ENCODE measurements at places on chromosomes 2 and 18.

DNA sequence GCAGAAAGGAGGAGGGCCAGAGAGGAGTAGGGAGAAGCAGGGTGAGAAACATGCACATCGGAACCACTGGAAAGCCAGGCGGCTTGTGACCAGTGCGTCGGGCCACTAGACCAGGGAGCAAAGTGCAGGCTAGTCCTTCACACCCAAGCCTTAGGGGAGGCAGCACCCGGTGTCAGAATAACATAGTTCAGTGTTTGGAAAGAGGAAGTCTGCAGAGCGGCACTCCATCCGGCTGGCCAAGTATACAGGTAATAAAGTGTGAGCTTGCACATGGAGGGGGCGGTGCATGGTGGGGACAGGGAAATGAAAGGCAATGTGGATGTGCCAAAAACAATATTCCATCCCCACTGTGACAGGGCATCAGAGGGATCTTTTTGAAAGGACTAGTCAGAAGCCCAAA, 69.7 kb downstream of the ZNF521 start:
- no peak for DNase-seq

DNA sequence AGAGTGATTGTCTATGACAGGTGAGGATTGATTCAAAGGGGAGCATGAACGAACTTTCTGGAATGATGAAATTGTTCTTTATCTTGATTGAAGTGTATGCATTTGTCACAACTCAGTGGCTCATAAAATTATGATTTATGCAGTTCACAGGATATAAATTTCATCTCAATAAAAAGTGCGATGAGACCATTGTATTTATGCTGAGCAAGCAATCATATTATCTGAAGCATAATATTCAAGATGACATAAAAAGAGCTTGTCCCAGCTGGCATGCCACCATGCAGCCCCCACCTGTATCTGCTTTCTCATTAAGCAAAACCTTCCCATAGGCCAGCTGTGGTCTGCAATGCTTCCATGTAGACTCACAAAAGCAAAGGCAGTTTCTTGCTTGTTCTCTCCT, 49.6 kb upstream of the TEX51 start:
- no peak for DNase-seq

GRCh38 chr2:48600917-48601316, 16.7 kb upstream of the GTF2A1L start:
- DNase-seq, result no peak

GRCh38 chr2:213149294-213149875, 2.0 kb downstream of the IKZF2 start:
- DNase-seq, result no peak

- no peak for DNase-seq
Measured at GRCh38 chr2:123693836-123694235, 331.3 kb upstream of the CNTNAP5 start.

DNA sequence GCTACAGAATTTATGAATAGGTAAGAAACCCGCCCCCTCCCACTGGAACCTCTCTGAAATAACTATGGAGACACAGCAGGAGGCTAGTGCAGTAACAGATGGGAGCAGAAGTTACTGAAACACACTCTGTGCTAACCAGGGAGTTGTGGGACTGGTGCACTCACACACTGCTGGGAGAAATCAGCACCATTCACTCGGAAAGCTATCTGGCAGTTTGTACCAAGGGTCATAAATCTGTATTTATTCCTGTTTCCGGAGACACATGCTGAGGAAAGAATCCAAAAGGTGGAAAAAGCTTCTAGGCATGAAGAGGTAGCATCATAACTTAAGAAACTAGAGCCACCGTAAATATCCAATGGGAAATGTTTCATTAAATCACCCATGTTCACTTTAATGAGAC, 39.9 kb downstream of the TGFA start:
- DNase-seq, result no peak

- no peak for DNase-seq
Measured at GRCh38 chr2:16656784-16657391, 8.7 kb downstream of the CYRIA start.

GRCh38 chr2:174121175-174121574, 127.2 kb downstream of the OLA1 start:
- no peak for DNase-seq

- DNase-seq, result no peak
Measured at GRCh38 chr2:191009541-191010374, 4.2 kb downstream of the STAT1 start.

DNA sequence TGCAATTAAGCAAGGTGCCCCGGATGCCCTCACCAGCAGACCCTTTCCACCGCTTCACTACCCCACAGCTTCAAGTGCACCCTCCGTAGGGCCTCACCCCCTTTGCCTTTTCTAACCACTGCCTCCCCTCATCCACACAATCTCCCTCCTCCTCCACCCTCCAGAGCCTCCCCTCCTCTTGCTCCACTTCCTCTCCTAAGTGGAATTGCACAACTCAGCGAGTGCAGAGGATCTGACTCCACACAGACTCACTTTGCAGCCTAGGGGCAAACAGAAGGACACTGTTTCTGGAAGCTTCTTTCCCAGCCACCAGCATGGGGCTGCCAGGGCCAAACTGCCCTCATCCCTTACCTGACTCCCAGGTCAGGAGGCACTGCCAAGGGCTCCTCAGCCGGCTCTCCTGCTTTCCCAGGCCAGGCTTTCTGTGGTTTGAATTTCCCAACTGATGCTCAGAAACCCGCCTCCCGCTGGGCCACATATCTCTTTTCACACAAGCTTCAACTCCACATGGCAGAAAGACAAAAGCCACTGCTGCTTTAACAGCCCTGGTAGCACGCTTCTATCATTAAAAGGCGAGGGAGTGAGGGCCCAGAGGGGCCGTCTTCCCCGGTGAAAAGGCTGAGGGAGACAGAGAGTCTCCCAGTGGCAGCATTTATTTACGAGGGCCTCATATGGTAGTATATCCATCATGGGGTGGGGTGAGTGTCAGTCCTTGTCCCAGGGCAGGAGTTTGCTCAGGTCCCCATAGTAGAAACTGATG, 74.7 kb upstream of the MGAT4A start:
- DNase-seq, result no peak

- DNase-seq, result no peak
Measured at GRCh38 chr2:44778221-44778654, 163.3 kb upstream of the SIX3 start.

DNA sequence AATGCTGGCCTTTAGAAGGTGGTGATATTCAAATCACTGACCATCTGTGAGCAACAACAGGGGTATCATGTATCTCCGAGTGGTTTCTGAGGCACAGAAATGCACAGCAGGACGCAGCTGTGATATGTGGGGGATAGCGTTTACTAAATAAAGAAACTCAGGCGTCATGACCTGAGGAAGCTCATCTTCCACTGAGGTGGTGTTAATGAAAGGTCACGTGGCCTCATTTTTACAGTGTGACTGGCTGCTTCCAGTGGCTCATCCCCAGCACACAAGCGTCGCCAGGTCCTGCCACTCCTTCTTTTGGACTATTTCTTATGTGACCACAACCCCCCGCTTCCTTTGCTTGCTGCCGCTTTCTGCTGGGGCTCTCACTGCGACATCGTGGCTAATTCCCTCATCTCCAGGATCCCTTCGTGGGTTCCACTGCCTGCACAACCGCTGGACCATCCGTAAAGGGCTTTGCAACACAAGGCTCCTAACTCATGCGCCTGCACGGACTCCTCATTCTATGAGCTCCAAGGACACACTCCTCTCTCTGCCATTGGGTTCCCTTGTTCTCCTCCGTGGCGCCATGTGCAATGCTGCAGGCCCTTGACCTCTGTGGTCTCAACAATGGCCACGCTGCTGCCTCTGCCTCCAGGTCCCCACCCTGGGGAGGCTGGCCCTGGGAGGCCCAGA, 109.3 kb downstream of the MBP start:
- DNase-seq, result no peak

- DNase-seq, result no peak
Measured at GRCh38 chr2:85222792-85223191, 89.6 kb downstream of the TCF7L1 start.

GRCh38 chr18:53567929-53568574, 656.4 kb downstream of the MBD2 start:
- no peak for DNase-seq

DNA sequence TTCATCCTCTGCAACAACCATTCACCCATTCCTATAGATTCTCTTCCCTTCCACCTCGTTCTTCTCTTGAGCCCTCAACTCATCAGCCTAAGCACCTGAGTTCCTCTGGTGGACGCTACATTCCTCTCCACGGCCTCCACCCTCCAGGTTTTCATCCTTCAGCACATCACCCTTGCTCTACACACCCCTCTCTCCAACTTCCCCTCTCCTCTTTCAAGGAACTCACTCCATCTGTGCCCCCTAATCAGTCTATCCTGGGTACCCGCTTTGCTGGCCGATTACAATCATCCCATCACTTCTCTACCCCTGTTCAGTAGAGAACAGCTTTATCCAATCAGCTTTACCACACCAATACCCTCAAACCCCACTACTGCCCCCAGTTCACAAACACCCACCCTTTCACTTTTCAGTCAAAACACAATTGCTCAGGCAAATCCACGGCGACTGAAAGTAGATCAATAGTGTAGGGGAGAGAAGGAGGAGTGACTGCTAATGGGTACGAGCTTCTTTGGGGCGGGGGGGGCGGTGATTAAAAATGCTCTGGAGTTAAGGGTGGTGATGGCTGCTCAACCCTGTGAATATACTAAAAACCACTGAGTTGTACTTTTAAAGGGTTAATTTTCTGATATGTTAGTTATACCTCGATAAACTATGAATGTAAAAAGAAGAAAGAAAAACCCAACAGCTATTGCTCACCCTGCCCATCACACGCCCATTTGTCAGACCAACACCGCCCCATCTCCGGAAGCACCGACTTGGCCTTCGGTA, 857 bp downstream of the DYM start:
- DNase-seq, result no peak

DNA sequence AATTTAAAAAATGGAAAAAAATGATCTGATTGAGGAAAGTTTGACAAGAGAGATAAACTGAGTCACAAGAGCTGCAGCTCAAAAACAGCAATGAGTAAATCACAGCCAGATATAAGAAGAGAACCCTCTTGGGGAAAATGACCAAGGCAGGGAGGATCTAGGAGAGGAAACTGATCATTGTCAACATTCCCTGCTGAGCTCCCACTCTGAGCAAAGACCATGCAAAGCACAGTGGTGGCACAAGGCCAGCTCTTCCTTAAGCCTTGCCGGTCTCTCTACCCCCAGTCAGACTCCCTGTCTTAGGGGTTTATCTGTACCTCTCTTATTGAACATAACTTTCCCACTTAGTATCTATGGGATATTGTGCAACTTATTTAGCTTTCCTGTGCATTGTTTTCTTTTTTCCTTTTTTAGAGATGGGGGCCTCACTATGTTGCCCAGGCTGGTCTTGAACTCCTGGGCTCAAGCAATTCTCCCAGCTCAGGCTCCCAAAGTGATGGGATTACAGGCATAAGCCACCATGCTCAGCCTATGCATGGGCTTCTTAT, 54.0 kb upstream of the PPP1CB start:
- DNase-seq, result no peak

DNA sequence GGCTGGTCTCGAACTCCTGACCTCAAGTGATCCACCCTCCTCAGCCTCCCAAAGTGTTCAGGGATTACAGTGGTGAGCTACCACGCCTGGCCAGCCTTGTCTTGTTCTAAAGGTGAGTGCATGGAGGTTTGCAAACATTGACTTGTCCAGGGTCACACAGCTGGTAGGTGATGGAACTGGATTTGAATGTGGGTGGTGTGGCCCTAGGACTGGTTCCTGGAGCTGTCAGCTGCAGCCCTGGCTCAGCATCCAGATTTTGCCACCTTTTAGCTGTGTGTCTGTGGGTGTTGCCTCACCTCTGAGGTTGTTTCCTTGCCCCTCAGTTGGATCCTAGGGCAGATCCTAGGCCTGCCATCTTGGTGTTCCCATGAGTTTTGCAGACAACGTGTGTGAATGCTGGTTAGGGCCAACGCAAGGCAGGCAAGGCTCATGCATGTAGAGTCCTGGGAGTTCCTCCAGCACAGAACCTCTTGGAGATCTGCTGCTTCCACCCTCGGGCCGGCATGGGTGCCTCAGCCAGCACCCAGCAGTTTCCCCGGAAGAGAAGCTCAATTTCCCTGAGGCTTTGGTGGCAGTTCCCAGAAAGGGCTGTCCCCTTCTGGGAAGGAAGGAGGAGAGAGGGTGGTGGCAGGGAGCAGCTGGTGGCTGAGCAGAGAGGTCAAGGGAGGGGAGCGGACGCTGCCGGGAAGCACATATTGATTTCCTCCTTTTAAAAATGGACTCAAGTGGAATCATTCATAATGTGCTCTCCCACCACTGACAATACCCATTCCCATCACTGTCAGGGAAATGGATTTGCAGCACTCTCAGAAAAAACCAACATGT, 127.6 kb upstream of the HS6ST1 start:
- no peak for DNase-seq

- DNase-seq, result no peak
Measured at GRCh38 chr18:35096677-35097011, 55.4 kb downstream of the MAPRE2 start.

DNA sequence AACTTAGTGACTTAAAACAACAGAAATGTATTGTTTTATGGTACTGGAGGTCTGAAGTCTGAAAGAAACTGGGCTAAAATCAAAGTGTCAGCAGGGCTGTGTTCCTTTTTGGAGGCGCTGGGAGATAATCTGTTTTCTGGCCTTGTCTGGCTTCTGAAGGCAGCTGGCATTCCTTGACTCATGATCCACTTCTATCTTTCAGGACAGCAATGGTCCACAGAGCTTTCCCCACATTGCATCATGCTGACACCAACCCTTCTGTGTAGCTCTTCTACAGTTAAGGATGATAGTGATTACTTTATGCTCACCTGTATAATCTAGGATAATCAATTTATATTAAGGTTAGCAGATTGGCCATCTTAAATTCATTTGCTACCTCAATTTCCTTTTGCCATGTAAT, 392.1 kb downstream of the TDRD15 start:
- no peak for DNase-seq

DNA sequence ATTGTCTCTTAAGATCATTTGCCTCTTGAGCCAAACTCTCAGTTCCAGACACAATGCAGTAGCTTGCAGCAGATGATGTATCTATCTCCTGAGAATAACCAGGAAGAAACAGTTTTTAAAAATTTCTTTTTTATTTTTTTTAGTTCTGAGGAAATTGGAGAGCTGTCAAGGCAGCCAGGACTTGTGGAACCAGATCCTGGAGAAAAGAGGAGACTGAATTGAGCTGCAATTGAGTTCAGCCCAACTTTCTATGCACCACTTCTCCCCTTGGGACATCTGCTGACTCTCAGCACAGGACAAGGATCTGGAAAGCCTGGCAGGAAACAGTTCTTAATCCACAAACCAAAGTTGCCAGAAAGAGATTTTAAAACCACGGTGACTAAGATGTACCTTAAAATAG, 13.5 kb upstream of the CSRNP3 start:
- no peak for DNase-seq

GRCh38 chr2:78766459-78766858, 259.0 kb upstream of the REG3G start:
- DNase-seq, result no peak

DNA sequence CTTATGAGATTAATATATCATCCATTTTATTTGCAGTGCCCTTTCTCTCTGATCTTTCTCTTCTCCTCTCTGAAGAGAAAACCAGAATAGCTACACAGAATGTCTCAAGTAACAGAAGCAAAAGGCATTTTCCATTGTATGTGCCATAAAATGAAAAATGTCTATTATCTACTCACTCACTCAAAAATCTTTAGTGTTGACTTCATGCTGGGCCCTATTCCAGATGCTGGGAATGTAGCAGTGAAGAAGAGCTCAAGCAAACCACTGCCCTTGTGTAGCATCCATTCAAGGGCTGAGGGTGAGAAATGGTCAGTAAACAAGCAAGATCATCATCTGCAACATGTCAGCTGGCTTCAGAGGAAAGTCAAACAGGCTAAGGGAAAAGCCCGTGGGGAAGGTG, 427.7 kb downstream of the METTL4 start:
- no peak for DNase-seq

- no peak for DNase-seq
Measured at GRCh38 chr2:15674637-15675455, 83.2 kb downstream of the DDX1 start.

- DNase-seq, result no peak
Measured at GRCh38 chr2:99153921-99154604, 679 bp downstream of the TSGA10 start.
